ENCODE measurements at places on chromosomes 4 and X.

- no peak for DNase-seq
Observed at GRCh38 chrX:30488092-30488491, 89.5 kb downstream of the TASL start.

DNA sequence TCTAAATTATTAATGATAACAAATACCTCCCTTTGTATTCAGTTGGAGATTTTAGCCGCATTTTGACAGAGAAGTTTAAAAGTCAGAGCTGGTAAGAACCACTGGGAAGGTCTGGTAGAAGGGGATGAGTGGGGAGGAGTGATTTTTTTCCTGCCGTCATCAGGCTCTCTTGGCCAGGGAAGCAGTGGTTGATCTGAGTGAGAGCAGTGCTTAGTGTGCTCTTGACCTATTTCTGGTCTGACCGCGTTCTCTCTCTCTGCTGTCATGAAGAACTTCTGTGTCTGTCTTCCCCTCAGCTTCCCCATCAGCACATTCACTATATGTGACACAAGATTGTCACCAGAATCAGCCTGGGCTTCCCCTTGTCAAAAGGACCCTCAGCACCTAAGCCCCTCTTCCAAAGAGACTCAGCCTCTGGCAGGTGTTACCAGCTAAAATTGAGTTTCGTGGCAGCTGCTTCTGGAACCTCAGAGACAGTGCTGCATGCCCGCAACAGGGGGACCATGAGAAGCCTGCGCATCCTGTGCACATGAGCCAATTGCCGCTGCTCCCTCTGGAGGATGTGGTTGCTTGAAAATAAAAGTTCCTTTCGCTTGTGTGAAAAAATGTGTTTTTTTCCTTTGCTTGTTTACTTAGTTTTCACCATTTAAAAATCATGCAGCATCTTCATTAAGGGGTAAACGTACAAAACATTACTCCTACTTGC, 268.9 kb downstream of the C4orf33 start:
- DNase-seq, result peak; percentile 3

DNA sequence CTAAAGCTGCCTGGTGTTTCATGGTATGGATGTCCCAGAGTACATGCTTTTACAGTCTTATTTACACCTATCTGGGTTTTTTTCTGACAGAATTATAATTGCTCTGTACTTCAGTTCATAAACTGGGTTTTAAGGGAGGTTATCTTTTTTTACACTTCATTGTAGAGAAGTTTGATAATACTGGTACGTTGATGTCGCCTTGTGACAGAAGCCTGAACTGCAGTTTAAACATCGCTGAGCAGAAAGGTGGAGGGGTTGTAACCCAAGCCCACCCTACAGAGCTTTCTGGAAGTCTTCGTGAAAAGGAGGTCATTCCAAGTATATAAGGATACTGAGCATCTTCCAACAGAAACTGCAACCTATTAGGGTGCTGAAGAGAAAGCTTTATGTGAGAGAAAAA, 46.4 kb downstream of the BEX1 start:
- DNase-seq, result no peak

- no peak for DNase-seq
Observed at GRCh38 chr4:76930685-76931084, 18.9 kb upstream of the SEPTIN11 start.

DNA sequence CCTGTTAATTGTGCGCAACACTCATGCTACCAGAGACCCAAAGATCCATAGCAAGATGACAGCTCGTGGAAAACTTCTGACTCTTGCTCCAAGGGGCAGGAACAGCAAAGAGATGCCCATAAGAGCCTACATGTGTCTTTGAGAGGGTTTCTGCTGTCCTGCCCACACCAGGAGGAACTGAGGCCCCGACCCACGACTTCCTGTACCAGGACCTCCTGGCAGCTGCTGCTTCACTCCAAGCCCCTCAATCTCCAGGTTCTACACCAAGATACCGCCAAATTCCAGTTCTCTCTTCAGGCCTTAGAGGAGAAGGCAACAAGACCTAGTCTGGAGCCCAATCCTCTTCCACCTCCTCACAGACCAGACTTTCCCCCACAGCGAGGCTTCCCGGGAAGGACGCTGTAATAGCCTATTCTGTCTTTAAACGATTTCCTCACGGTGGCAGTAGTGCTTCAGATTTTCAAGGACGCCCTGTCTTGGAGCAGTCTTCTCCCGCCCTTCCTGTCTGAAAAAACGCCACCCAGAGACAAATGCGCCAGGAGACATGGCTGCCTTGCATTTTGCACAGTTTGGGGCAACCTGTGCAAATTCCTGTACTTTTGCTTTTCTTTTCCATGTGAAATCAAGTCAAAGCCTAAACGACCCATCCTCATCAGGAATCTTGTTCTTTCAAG, 230.2 kb upstream of the STK26 start:
- DNase-seq, result no peak

DNA sequence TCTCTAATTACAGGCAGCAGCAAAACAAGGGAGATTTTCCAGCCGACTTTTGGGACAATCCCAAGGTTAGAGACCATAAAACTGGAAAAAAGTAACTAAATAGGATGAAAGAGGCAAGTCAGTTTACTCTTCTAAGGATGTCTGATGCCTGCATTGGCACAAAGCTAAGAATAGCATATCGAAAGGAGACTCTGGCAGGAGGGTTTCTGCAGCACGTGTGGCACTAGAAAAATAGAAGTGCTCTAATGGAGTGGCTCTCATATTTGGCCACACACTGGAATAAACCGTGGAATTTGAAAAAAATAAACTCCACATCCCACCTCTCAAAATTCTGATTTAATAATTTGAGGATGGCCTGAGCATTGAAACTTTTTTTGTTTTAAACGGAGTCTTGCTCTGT, 77.2 kb upstream of the ARSJ start:
- DNase-seq, result no peak

- no peak for DNase-seq
Observed at GRCh38 chr4:60544981-60545380, 655.1 kb upstream of the ADGRL3 start.

DNA sequence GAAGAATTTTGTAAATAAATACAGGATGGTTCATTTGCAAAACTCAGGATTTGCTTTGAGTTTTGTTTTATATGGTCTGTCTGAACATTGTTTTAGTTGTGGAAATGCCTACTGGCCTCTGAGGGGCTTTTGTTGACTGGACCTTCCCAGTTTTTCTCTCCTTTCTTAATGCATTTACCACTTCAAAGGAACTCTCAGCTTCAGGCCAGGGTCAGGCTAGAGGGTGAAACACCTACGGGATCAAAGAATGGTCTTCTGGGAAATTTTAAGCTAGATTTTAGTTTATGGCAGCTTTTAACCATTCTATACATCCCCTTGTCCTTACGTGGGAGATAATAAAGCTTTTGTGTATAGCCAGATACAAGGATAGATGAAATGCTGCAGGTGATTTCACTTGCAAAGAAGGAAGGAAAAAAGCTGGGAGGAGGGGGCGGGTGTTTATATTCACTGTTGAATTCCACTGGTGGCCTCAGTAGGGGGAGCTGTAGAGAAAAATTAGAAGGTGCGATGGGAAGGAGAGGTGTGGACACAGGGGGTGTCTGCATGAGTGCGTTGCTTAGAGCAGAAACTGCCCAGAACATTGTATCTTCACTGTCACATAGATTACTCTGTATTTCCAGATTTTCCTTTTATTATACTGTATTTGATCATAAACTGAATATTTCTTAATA, 151.8 kb downstream of the TSPAN5 start:
- no peak for DNase-seq

GRCh38 chr4:186351668-186352194, 85.7 kb downstream of the F11 start:
- DNase-seq, result no peak

- DNase-seq, result no peak
Observed at GRCh38 chrX:19589105-19589504, 73.8 kb upstream of the MAP3K15 start.

DNA sequence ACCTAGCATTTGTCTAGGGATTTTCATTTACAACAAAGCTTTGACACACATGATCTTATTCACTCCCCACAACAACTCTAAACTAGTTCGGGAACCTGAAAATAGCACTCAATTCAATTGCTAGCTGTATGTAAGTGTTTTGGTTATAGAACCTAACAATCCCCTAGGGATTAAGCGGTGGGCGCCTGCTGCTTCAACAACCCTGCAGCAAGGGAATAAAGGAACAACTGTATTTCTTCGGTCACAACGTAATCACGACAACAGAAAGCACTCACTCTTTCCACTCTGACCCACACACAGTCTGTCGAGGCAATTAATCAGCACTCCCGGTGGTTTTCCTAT, 674 bp upstream of the DIAPH2 start:
- DNase-seq, result no peak

- no peak for DNase-seq
Observed at GRCh38 chr4:3338321-3338838, 45.6 kb downstream of the RGS12 start.

DNA sequence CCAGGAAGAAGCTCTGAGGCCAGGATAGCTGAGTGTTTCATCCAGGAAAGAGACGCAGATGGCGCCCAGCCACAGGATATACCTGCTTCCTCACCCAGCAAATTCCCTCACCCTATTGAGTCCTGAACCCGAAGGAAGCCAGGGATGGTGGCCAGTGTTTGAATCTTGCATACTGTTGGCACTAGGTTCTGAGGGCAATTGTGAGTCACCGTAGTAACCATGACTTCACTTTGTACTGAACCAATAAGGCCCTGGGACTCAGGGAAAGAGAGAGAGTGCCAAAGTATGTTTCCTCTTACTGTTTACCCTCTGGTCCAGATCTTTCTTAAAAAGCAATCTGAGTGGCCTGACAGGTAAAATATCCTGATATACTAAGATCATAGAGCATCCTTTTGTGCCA, 25.6 kb upstream of the SMIM10L2A start:
- DNase-seq, result no peak

DNA sequence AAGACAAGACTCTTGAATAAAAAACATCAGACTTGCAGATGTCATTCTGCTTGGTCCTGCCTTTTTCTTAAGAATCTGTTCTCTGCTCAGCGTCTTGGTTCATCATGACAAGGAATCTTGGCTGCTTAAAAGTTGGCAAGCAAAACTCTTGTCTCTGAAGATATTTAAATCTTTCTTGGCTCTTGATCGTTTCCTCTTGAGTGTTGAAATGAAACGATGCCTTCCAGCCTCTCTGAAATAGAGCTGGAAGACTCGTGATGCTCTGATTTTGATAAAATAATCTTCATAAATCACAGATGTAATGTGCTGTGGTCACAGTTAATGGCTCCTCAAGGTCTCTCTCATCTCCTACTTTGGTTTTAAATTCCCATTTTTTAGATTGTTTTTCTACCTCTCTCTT, 39.9 kb upstream of the TMEM192 start:
- no peak for DNase-seq

DNA sequence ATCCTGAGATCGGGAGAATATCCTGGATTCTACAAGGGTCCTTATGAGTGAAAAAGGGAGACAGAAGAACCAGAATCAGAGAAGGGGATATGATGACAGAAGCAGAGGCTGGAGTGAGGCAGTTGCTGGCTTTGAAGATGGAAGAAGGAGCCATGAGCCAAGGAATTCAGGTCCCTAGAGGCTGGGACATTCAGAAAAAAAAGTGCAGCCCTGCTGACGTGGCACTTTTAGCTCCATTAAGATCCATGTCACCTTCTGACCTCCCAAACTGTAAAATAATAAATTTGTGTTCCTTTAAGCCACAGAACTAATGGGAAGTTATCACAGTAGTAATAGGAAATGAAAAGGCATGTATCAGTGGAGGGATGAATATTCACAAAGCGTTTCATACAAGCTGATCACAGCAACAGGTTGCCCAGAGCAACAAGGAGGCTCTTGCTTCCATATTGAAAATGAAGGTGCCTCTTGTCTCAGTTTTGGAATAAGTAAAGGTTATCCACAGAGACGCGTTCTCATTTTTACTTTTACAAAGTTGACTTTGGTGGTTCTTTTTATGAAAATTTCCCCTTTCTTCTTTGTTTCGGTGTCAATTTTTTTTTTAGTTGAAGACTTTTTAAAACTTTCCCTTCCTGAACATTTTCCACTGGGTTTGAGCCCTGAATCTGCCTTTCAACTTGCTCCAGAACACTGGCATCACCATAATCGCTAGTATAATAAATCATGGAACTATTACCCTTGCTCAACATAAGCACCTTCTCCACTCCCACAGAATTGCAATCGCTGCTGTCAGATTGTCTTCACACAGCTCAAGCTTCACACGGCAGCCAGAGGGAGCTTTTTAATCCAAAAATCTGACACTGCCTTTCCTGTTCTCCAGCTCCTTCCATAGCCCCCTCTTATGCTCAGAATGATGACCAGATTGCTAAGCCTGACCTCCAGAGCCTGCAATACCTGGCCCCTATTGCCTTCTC, 127.6 kb upstream of the RBPJ start:
- DNase-seq, result no peak

GRCh38 chrX:123809854-123810375, 49.9 kb upstream of the XIAP start:
- no peak for DNase-seq

DNA sequence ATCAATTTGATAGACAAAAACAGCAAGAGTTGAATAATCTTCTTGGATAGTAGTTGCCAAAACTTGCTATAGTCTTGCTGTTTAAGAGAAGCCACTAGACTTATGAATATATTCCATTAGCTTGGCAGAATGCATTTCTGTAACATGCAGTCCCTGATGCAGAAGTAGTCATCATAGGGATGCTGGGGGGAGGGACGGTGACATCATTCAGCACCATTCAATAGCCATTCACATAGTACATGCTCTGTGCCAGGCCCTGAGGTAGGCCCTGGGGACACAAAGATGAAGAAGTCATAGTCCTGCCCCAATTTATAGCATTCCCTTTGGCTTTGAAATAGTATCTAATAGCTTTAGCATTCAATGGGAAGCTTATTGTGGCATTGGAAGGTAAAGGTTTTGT, 185.5 kb upstream of the AFF2 start:
- no peak for DNase-seq

- peak; percentile 83 for DNase-seq
Observed at GRCh38 chr4:985123-985830, 1.6 kb upstream of the IDUA start.

DNA sequence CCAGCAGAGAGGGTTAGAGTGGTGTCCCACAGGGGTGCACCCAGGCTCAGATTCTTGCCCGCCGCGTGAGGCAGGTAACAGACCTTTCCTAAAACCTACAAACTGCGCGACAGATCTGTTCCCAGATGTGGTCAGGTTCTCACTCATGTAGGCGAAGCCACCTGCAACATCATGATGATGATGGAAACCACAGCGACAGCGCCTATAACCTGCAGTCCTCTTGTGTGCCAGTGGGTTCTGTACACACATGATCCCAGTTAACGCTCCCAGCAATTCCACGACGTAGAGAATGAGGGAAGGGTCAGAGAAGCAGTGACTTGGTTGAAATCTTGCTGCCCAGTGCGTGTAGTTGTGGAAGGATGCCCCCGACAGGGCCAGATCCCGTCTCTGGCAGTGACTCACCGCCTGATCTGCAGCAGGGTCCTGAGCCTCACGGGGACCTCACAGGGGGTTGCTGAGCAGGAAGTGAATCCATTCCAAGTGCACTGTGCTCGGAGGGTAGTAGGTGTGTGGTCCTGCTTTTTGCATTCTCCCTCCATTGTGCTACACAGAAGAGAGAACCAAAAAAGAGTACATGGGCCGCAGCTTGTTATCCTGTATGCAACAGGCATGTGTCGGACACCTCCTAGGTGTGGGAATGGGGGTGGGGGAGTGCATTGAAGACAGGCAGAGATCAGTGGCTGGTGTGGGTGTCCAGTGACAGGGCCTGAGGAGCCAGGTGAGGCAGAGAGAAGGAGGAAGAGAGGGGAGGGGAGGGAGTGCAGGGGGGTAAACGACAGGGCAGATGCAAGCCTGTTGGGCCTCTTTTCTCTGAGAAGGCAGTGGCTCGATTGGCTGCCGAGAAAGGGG, 66.6 kb downstream of the MTMR1 start:
- no peak for DNase-seq
